Naive thymus-derived CD8-positive, alpha-beta T cell (primary cell): ENCODE measurements at places on chromosomes 6 and 20. TPM values are rescaled to one million over a fixed set of nuclear protein-coding genes. Genes with fewer than 3 reads are reported as not detected.

- no peak for DNase-seq
Observed at GRCh38 chr6:79269877-79270276, 35.4 kb upstream of the HMGN3 start.

- no peak for DNase-seq
Observed at GRCh38 chr6:144083172-144083571, 12.2 kb downstream of the SF3B5 start.

DNA sequence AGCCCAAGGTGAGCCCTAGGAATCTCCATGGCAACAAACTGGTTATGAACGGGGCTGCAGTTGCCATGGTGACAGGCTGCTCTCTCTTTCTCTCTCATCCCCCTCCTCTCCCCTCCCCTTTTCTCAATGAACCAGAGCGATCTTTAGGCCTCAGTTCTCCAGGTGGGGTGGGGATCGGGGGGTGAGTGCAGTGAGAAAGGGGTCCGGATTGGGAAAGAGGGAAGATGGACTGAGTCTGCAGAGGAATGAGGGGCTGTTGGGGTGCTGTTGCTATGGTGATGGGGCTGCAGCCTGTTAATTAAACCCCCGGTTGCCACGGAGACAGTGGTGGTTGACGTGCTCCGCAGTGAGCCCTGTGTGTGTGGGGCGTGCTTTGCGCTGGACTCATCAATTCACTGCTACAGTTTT is 3.6 kb upstream of the SLC12A5 start:
- no peak for DNase-seq

DNA sequence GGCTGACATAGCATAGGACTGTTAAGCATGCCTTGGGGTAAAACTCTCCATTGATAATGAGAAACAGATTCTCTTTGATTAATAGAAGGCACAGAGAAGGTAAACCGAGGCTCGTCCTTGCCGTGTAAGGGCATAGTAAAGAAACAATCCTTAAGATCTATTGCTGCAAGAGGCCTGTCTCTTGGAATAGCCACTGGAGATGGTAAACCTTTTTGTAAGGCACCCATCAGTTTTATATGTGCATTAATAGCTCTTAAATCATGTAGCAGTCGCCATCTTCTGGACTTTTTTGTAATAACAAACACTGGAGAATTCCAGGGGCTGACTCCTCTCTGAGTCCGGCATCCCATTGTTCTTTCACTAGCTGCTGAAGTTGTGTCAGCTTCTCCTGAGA is 8.4 kb upstream of the ABHD12 start:
- no peak for DNase-seq

DNA sequence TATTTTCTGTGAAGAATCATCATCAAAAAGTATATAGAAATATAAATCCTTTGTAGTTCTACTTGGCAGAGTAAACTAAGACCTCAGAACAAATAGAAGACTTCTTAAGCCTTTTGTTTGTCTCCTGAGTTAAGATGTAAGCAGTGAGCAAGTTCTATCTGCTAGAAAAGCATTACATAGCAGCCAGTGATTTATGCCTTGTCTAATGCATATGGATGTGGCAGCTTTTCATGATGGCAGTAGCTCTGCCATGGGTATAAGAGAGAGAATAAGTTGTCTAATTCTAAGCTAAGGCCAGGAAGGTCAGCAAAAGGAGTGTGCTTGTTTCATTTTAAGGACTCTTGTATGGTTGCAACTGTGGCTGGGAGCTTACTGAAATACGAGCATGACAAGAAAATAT is 920.2 kb downstream of the GRIK2 start:
- no peak for DNase-seq

DNA sequence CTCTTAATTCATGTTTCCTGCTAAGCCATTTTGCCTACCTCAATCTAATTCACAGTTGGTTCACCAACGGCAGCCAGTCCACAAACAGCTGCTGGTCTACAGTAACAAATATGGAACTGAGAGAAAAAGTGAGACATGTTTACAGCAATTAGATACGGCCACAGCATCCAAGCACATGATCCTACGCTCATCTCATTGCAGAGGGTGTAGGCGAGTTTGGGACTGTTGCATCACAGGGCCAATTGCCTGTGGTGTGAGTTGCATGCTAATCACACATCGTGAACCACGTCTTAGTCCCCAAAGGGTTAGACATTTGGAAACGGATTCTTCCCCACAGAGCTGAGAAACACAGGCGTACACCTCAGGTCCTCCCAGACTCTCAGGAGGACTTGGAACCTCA is 166.9 kb downstream of the EYA2 start:
- DNase-seq: no peak

GRCh38 chr6:112253841-112254816 is at the start of gene LAMA4:
Gene LAMA4, minus strand, starts transcription at chr6:112254567. Its CDS starts 417 bp downstream, at chr6:112254150.
- DNase-seq: no peak

- no peak for DNase-seq
Observed at GRCh38 chr20:48170625-48171024, 385.3 kb upstream of the SULF2 start.

DNA sequence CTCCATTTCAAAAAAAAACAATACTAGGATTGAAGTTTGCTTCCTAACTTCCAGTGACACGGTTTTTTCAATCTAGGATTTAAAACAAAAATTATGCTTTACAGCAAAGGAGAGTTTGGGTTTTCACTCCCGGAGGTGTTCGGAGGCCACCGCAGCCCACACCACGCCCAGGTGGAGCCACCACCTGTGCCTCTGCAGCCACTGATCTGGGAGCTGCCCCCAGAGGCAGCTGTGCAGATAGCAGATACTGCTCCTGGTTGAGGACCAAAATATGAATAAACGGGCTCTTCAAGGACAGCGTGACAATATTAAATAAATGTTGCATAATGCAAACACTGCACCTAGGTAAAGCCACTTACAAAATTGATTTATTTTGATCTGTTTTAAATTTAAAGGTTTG is 30.2 kb downstream of the DLL1 start:
- DNase-seq: no peak

DNA sequence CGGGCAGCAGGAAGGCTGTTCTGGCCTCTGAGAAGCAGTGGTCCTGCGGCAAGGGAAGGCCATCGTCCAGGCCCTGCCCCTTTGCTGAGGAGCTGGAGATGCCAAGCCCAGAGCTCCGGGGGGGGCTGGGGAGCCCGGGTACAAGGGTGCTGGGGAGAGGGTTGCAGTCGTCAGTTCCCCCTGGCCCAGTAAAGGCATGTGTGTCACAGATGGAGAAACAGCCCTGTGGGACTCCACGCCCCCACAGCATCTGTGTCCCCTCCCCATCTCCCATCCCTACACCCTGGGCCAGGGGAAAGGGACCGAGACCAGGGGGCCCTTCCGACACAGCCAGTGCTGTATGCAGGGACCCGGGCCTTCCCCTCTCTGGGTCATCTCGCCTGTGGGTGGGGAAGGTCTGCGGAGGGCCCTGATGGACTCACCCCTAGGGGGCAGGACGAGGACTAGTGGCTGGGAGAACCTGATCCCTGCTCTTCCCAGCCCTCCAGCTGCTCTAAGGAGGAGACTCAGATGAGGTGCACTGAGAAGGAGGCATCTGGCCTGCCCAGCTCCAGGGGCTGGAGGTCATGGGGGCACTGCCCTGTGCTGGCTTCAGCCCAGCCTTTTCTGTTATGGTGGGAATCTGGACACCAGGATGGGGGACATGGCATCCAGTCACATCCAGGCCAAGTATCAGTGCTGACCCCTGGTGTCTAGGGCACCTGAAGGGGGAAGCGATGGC is 609 bp downstream of the MYL9 start:
- no peak for DNase-seq

DNA sequence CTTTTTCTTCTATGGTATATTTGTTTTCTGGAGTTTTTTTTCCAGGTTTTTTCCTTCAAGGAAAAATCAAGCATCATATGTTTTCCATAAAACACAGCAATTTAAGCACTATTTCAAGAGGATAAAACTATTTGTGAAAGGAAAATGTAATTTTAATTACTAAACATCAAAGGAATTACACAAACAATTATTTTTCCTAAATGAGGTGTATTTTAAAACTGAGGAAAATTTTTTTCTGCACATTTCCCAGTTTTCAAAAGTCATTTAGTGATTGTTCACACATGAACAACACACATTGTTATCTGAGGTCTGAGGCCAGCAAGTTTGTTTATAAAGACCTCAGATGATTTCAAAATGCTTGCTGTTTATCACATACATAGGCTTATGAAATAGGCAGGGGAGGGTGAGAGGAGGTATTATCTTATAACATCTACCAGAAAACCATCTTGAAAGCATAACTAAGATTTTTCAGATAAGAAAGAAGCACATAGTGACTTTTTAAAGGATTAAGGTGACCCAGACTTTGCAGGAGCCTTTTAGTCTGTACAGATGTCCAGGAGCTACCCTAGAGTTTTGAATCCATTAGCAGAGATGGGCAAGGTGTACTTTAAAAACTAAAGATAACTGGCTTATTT is 381.6 kb downstream of the GJA1 start:
- no peak for DNase-seq

- no peak for DNase-seq
Observed at GRCh38 chr20:16311756-16312155, 261.5 kb downstream of the KIF16B start.

DNA sequence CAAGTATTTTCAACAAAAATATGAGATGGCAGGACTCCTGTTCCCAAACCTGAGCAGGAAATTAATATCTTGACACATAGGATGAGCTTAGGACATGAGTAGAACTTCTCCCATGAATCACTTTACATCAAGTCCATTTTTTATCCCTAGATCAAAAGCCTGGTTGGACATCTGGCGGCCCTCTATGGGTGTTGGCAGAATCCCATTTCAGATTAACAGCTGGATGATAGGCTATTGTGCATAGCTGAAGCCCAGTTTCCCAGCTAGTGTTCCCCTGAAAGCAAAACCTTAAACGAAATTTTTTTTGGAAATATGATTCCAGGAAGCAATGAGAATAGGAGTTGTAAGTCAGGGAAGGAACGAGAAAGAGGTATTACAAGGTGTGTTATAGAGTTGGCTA is 449.4 kb upstream of the CHD6 start:
- DNase-seq: no peak

- DNase-seq: no peak
Observed at GRCh38 chr6:134238960-134239795, 78.7 kb downstream of the SGK1 start.

- DNase-seq: no peak
Observed at GRCh38 chr20:36113566-36114250, 40.8 kb upstream of the EPB41L1 start.

DNA sequence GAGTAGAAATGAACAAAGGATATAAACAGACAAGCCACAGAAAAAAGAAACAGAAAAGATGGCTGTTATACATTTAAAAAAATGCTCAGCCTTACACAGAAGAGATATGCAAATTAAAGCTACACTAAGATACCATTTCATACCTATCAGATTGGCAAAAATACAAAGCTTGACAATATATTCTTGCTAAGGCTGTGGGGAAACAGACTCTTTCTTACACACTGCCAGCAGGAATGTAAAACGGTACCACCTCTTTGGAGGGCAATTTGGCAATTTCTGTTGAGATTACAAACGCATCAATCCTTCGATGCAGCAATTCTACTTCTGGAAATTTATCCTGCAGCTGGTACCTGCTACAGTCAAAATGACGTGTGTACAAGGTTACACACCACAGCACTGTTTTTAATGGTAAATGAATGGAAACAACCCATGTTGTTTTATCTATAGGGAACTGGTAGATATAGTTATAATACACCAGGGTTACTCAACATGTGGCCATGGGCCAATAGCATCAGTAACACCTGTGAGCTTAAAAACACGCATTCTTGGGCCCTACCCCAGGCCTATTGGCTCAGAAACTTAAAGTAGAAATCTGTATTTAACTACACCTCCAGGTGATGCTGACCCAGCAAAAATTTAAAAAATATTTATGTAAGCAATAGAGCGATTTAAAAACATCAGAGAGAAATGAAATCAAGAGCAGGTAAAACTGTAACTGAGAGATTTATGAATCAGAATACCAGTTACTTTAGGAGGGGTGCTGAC is 53.3 kb downstream of the TRAM2 start:
- no peak for DNase-seq

GRCh38 chr6:106677282-106677681 is 47.9 kb downstream of the QRSL1 start:
- no peak for DNase-seq

DNA sequence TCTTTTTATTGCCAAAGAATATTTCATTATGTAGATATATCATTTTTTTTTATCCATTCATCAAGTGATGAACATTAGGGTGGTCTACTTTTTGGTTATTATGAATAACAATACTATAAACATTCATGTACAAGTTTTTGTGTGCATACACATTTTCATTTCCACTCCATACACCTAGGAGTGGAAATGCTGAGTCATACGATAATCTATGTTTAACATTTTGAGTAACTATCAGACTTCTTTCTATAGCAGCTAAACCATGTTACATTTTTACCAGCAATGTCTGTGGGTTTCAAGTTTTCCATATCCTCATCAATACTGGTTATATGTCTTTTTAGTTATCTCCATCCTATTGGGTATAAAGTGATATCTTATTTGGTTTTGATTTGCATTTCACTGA is 65.7 kb downstream of the PRSS35 start:
- DNase-seq: no peak

GRCh38 chr20:444862-445426 is 17.4 kb downstream of the TBC1D20 start:
- no peak for DNase-seq

DNA sequence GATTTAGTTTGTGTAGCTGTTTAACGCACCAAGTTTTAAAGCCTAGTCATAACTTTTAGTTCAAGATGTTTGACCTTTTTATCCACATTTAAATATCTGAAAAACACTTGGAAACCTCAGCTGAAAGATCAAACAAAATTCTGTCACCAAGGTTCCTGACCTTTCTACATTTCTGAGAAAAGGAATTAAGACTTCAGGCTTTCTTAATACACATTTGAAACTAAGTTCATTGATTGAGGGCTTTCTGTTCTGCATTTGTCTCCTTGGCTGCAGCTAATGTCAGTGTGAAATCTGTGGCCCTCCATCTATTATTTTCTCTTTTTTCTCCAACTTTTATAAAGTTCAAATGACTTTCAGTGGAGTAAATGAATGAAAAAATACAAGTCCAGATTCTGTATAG is 22.7 kb upstream of the FBXL4 start:
- no peak for DNase-seq

GRCh38 chr6:14189074-14189473 is 71.5 kb downstream of the CD83 start:
- no peak for DNase-seq

DNA sequence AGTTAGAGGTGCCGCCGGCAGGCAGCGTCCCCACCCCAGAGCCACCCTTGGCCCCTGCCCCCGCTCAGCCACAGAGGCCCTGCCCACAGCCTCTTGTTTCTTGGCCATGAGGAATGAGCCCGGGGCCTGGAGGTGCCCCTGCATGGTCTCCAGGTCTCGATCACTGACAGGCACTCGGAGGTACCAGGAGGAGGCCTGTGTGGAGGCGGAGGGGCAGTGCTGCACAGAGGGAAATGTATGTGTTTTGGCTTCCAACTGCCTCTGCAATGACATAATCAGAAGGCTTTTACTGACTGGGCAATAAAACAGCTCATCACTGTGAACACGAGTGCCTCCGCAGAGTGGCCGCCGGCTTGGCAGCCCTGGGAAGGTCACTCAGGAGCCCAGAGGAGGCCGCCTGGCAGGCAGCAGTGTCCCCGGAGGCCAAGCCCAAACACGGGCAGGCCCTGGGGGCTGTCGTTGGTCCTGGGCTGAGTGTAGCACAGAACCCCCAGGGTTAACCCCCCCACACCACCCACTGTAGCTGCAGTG is 61.1 kb upstream of the GATA5 start:
- no peak for DNase-seq

GRCh38 chr6:81063891-81064290 is 688.6 kb downstream of the TENT5A start:
- DNase-seq: no peak

Gene TBXT
- total RNA-seq: not detected

Gene GPLD1
- total RNA-seq: 1.6 TPM

Gene ADGRB3
- total RNA-seq: not detected

Gene TP53TG5
- total RNA-seq: not detected

Gene ASIP
- total RNA-seq: not detected

Gene MCCD1
- total RNA-seq: not detected

Gene JAG1
- 0.18 TPM for total RNA-seq

Gene HEY2
- total RNA-seq: 0.60 TPM
